ENCODE measurements at places on chromosomes 7 and 10.
A peak's percentile ranks its signal among the peaks of the same experiment; 100 is the strongest.

- DNase-seq = no peak
Measured at GRCh38 chr10:111158595-111158994, 81.8 kb downstream of the ADRA2A start.

GRCh38 chr10:70272925-70273316, 10.9 kb downstream of the NPFFR1 start:
- peak; percentile 60 for DNase-seq

DNA sequence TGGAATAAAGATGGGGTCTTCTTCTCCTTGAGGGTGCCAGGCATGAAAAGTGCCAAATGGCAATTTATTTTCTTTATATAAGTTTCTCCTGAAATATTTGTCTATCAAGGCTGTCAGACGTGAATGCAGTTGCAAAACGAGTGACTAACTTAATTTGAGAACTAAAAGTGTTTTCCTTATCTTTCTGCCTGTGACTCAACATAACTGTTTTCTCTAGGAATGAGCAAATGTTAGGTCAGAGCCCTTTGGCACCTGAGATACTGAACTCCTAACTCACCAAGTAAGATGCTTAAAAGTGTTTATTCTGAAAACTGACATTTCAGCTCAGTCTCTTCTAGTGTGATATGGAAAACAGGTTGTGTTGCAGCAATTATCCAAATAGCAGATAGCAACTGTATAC, 197.0 kb downstream of the STK31 start:
- no peak for DNase-seq

DNA sequence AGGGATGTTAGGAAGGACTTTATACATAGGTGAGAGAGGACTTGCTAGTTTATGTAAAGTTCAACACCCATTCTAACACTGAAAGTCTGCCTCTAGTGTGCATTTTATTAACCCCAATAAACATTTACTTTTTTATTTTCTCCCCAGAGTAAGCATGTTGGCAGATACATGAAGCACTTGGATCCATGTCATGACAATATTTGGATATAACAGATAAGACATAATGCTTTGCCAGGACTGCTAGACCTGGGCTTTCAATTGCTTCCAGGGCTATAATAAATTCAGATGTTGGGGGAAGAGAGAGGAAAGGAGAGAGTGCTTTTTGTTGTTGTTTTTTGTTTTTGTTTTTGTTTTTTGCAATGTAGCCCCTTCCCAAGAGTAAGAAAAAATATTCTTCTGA, 269.3 kb upstream of the LRRTM3 start:
- no peak for DNase-seq

DNA sequence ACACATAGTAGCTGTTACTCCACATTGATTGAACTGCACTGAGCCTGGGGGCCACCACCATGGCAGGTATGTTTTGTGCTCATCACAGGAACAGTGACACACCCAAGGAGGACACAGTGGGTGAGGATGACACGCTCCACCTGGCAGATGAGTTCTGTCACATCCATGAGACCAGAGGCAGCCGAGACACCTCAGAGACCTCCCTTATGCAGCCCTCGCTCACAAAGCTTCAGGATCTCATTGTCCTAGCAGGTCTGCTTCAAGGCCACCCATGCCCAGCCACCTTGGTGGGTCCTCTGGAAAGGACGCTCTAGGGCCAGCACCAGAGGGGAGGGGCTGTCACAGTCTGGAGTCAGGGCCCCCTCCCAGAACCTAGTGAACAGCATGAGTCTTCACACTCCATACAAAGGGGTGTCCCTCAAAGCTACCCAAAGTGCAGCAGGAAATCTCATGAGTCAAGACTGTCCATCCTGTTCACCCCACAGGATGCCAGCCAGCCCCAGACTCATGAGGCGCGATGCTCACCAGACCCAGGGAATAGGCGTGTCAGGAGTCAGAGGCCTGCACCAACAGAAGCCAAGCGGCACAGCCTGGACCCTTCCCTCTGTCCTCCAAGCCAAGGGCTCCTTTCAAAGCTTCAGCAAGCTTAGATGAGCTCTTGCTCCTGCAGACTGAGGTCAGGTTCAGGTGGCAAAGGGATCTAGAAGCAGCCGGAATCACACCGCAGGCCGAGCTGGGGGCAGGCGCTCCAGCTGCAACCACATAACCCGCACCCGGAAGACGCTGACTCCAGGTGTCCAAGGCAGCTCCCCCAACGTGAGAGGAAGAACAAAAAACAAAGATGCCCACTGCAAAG, 9.6 kb downstream of the FAM53B start:
- DNase-seq = no peak

DNA sequence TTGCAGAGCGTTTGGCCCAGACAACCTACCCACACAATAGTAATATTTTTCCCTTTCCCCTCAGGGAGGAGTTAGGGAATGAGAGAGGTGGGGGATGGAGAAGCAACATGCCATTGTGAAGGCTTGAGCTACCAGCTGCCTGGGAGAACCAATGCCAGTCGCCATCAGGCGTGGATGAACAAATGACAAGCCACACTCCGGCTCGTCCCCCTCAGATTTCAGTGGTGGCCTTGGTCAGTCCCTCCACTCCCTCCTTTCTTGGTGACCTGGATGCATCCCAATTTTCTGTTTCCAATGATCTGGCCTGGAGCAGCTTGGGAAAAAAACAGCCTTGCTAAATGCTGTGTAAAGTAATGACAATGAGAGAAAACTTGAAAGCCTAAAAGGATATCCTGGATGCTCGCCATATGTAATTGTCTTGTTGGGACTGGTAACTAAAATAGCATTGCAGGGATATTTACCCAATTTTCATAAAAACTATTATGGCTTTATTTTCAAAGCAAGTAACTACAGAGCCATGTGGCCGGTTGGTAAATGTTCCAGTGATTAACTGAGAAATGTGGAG, 110.7 kb downstream of the ICA1 start:
- no peak for DNase-seq

DNA sequence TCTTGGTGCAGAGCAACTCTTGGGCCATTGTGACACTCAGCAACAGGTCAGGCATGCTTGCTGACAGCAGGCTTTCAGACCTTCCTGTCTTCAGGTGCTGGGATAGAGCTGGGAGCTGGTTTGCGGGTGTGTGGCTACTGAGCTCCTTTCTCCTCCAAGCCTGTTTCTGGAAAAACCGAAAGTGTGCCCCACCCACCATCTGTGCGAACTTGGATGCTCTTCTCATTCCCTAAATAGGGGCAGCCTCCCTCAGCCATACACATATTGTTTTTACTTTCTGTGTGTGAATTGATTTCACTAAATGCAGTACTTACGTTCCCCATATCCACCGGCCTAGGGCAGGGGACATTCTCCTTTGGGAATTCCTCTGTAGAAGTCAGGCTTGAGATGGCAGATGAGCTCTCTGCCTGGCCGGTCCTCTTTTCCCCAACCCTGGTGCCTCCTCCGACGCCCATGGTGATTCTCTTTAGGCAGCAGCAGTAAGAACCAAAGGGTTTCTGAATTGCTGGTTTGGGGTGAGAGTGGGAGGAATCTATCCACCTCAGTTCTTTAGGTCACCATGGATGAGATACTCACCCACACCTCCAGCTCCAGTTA, 6.3 kb upstream of the NEUROG3 start:
- no peak for DNase-seq

DNA sequence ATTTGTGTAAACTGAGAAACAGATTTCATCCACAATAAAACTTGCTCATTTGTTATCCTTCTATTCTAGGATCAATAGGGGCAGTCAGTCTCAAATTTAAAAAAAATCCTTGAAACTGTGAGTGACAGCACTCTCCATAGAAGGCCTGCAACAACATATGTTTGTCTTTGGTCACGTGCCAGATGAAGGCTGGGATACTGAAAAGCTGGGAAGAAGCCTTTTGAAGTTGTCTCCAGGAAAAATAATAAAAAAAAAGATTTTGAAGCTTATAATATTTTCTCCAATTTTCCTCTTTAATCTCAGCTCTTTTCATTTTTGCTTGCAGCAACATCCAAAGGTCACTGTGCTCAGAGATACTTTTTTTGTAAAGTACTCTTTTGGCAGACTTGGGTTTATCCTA, 128.6 kb upstream of the SLC26A5 start:
- no peak for DNase-seq

DNA sequence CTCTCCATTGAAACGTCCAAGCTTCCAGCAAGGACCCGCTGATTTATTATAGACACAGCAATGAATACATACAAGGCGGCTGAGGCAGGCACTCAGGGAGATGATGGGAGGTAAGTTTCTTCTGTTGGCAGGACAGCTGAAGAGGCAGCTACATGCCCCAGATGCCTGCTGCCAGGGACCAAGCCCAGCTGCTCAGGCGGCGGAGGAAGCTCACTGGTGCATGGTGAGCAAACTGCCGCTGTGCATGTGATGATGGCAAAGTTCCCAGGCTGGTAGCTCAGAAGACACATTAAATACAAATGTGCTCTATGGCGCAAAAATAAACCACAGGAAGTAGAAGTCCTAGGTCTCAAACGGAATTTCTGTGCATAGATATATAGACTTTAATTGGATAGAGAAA, 2.3 kb downstream of the DNTT start:
- peak; percentile 93 for DNase-seq

GRCh38 chr7:39153647-39154046, 175.9 kb downstream of the POU6F2 start:
- no peak for DNase-seq

DNA sequence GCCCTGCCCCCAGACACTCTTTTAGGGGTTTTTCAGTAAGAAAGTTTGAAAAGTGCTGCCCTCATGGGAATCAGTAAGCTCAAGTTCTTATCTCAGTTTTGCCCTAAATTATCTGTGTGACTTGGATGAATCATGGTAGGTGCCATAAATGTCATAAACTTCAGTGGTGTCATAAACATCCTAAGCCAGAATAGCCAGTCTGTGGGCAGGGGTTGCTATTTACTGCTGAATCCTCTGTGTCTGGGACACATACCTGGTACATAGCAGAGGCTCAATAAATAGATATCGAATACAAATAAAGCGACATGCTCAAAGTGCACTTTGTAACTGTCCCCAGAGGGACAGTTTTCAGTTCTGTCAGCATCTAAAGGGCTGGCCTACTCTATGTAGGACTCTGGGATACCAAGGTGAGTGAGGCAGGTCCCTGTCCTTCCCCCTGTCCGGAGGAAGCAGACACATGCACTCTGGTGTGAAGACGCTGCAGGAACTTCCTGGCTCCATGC, 502.1 kb downstream of the RPS24 start:
- DNase-seq = no peak

DNA sequence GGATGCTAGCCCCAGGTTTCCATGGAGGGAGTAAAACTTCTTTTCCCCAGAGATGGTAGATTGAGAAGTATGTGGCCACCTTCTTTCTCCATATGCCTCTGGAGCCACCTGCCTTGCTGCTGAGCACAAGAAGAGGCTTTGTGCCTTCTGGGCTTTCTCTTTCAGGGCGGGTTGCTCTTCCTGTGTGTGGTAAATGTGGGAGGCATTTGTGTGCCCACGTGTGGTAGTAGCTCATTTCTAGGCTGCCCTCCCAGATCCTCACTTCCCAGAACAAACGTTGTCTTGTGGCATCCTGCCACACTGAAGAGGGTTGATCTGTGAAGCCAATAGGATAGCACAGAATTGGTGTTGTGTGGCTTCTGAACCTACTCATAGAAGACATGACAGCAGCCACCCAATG, 342.0 kb upstream of the PODXL start:
- DNase-seq = no peak

DNA sequence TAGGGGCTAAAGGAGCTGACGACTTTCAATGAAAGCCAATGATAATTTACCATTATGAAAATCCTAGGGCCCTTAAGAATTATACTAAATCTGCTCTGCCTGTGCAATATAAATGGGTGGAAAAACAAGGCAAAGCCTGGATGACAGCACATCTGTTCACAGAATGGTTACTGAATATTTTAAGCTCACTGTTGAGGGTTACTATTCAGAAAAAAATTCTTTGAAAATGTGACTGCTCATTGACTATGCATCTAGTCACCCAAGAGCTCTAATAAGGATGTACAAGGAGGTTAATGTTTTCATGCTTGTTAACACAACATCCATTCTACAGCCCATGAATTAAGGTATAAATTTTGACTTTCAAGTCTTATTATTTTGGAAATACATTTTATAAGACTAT, 8.9 kb downstream of the DKK1 start:
- no peak for DNase-seq

DNA sequence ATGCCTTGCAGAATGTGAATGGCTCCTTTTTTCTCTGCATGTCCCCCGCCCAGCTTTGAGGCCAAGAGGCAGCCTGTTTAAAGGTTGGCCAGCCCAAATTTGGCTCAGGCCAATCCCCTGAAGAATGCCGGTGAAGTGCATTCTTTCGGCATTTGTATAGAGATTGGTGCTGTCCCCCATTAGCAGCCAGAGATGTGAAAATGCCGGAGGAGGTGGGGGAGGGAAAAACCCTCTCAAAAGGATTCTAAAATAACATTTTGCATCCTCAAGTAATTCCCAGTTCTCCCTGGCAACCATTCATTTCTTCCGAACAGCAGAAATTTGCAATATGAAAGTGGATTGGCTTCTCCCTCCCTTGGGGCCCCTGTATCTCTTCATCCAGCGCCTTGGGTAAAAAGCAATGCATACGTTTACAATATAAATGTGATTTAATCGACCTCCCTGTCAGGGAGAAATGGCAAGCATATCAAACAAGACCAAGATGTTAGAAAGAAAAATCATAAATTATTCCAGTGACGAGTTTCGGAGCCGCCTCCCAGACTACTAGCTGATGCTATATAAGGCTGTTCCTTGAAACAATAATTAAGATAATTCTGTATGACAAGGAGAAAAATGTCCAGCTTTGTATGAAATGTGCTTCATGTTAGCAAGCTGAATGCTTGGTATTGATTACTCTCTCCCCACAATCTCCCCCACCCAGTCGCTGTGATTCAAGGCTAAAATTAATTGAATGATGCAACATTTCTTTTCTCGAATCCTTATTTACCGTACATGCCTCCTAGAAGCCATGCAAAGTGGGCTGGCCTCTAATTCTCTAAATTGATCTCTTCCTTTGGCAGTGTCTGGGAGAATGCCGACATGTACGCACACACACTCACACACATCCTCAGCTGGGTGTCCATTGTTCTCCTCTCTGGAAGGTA, 323.7 kb downstream of the RPS24 start:
- DNase-seq = no peak

DNA sequence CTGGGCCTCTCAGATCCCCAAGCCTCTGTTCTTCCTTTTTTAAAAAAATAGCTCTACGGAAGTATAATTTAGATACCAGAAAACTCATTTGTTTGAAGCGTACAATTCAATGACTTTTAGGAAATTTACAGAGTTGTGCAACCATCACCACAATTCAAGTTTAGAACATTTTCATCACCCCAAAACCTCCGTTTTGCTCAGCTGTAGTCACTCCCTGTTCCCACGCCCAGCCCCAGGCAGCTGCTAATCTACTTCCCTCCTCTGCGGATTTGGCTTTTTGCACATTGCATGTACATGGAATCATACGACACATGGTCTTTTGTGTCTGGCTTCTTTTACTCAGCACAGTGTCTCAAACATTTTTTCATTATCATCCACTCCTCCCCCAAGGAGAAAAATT, 229.2 kb downstream of the TCF7L2 start:
- no peak for DNase-seq

GRCh38 chr10:99555825-99556523, 23.2 kb downstream of the NKX2-3 start:
- no peak for DNase-seq

GRCh38 chr10:80659289-80659688, 121.6 kb downstream of the SH2D4B start:
- no peak for DNase-seq

- DNase-seq = no peak
Measured at GRCh38 chr7:13851736-13852135, 137.7 kb downstream of the ETV1 start.

- no peak for DNase-seq
Measured at GRCh38 chr7:55502124-55502857, 70.0 kb downstream of the VOPP1 start.

Data from NAMALWA (cell line).